ENCODE measurements at places on chromosomes 5 and 9.

- DNase-seq = no peak
These were observed 82.1 kb downstream of the LMX1B start for GRCh38 chr9:126695701-126696400.

- no peak for DNase-seq
These were observed 61.4 kb upstream of the NFIL3 start for GRCh38 chr9:91485006-91485405.

- DNase-seq = no peak
These were observed 49.1 kb downstream of the SUSD1 start for GRCh38 chr9:112125951-112126388.

DNA sequence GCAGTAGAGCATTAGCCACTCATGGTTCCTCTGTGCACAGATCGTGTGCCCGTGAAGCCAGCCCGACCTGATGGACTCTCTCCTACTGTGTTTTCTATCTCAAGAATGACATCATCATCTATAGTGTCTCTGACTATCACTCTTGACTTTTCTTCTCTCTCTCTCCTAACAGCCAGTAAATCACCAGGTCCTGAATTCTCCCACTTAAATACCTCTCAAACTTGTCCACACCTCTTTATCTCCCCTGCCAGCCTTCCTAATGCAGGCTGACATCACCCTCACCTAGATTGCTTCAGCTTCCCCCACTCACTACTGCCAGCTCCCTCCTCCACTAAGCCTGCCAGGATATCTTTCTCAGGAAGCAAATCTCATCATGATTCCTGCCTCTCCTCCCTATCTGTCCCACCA, 90.6 kb upstream of the MIER3 start:
- no peak for DNase-seq

GRCh38 chr5:30539004-30539634, 654.4 kb upstream of the CDH6 start:
- no peak for DNase-seq

DNA sequence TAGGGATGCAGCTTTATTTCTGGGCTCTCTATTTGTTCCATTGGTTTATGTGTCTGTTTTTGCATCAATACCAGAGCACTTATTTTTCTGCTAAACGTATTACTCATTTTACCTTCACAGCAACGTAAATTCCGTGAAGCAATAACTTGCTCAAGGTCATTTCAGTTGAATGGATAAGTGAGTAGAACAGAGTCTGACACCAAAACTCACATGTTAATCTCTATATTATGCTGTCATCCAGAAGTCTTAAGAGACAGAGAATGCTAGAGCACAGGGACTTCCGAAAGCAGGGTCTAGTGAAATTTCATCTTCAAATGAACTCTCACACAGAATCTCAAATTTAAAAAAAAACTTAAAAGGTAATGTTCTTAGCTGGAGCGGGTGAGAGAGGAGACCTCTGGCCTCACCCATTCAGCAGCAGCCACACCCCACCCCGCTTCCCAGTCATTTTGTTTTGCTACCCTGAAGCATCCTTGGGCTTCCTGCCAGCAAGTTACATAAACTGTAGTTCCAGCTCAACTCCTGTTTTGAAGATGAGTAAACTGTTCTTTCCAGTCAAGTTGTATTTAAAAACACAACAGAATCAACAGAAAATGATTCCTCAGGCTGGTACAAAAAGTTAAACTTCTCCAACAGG, 69.3 kb downstream of the TRIM36 start:
- no peak for DNase-seq

DNA sequence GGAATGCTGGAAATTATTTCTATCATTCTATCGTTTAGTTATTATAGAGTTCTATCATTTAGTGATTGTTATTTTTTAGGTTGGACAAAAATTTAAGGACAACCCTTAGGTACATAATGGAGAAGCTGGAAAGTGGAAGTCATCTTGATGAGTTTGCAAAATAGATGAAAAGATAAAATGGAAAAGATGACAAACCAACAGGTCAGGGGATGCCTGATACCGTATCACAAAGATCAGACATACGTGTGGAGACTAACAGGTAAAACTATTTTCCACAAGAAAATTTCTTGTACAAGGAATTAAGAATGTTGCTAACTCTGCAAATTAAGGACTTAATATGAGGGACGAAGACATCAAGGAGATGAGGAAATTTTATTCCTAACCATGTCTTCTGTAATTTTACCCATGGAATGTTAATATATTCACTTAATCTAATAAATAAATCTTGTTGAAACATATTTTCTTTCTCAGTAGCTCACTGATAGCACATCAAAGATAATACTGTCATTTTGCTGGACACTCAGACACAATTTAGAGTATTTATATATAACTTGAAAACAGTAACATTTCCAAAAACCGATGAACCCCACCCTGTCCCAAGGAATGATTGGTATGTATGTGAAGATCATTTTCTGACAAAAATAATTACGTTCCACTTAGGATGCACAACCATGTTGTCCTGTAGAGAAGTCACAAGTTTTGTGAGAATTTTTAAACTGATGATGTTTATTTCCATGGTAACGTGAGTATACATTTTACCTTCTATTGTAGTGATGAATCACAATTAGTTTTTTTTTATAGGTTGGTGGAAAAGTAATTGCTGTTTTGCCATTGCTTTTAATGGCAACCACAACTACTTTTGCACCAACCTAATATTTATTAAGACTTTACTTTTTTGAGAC, 2.6 kb downstream of the LURAP1L start:
- DNase-seq = no peak

- no peak for DNase-seq
These were observed 68.6 kb upstream of the NEURL1B start for GRCh38 chr5:172572440-172572839.

DNA sequence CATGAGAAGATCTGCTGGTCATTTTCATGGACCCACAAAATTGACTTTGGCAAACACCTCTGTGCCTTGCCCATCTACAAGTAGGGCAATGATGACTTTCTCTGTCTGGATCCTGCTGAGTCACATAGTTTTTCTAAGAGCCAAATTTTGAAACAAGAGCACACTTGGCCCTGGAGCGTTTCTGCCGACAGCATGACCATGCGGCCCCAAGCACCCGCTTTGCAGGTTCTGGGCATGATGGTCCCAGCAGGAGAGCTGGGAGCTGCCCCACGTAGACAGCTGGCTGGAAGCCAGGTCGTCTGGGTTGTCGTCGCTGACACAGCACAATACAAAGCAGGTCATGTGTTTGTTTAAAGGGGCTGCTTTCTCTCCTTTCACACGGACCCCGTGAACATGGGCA, 159.8 kb downstream of the SYK start:
- no peak for DNase-seq

- no peak for DNase-seq
These were observed 31.6 kb upstream of the F2RL1 start for GRCh38 chr5:76787237-76787636.

GRCh38 chr9:6922124-6922676, 164.4 kb downstream of the KDM4C start:
- no peak for DNase-seq

- DNase-seq = no peak
These were observed 1.5 kb upstream of the TMED7 start for GRCh38 chr5:115627295-115627865.

- no peak for DNase-seq
These were observed 26.8 kb downstream of the SMAD5 start for GRCh38 chr5:136159457-136159856.

DNA sequence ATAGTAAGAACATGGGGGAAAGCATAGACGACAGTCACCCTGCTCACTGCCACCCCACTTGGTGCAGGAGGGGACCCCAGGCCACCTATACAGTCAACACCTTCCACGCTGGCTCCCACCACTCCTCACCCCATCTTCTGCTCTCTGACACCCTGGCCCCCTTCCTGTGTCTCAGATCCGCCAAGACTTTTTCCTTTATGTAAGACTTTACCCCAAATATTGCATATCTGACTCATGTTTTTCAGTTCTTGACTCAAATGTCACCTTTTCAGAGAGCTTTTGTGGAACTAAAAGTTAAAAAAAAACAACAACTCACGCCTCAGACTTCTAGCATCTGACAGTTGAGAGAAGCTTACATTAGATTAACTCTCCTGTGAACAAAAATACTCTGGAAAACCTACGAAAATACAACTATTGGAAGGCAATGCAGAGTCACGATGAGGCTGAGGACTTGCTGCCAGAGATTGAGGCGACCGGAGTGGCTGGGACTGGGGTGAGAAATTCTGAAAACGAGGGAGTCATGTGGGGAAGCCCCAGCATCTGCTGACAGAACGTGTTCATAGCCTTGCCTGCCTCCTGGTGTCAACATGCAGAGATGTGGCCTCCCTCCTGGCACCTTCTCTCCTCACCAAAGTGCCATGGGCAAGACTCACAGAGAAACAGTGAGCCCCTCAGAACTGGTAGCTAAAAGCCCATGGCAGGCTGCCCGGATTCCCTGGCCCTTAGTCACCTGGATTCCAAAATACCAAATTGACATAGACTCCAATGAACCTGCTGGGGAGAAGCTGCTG, 22.4 kb upstream of the FCN2 start:
- DNase-seq = no peak

- no peak for DNase-seq
These were observed 18.1 kb downstream of the ANKS6 start for GRCh38 chr9:98778251-98778650.

DNA sequence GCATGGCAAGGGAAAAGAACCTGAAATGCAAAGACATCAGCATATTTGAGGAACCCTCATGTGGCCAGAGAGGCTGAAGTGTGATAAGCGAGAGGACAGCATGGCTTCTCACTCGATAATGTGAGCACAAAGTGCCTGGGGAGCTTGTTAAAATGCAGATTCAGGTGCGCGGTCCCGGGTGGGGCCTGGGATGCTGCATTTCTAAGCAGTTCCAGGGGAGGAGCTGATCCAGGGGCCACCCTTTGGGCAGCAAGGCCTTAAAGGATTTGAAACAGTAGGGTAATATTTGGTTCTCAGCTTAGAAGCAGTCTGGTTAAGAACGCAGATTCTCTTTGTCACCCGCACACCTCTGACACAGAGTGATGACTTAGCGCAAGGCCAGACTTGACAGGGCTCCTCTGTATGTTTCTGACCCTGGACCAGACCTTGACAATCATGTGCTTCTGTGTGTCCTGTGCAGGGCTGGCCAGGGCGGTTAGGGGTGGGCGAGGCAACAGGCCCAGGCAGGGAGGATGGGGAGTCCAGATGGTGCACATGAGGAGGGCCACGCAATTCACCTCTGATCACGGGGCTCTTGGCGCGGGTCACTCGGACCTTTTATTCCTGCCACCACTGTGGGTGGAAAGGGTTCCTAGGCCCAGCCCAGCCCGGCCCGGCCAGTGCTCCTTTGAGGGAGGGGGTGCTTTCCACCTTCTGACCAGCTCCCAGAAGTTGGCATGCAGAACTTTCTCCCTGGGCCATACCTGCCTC, 62.8 kb upstream of the TBC1D2 start:
- no peak for DNase-seq

GRCh38 chr5:176608142-176608705, 1.7 kb downstream of the GPRIN1 start:
- no peak for DNase-seq

DNA sequence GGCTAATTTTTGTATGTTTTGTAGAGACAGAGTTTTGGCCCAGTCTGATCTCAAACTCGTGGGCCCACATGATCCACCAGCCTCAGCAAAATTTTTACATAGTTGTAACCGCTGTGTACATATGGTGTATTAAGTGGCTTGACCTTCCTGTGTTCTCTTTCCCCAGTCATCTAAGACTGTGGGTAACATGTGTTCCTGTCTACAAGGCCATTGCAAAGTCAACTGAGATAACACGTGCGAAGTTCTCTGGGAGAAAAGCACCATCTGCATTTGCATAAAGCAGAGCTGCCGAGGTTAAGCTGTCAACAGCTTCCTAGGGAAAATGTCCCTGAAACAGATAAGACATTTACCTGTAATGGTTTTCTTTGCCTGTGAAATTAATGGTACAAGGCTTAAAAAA, 273.7 kb downstream of the FANCC start:
- DNase-seq = no peak

DNA sequence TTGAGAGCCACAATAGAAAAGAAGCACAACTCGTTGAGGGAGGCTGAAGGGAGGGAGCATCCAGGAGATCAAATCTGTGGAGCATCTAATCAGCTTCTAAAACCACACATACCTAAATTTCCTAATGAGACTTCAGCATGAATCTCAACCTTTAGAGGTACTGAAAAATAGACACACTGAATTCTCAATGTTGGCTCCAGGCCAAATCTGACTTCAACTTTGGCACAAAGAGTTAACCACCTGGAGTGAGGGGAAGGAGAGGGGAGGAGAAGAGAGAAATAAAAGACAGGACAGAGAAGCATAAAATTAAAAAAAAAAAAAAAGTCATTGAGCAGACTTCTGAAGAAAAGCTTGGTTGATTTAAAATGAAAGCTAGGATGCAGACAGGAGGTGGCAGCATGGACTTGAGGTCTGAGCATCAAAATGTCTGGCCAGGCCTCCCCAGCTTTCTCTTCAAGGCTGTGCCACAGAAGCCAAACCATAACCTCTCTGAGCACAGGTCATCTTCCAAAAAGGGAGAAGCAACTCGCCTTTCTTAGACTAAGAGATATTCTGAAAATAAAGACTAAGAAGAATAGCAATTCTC, 205.6 kb downstream of the DENND1A start:
- no peak for DNase-seq
